Stimulated activated CD8-positive, alpha-beta memory T cell treated with anti-CD3 and anti-CD28 coated beads, Interleukin-12 subunit alpha, Interleukin-12 subunit beta, amount 100 ng/mL, for 4 hours (primary cell): ENCODE measurements at places on chromosomes 13 and 19.
A peak's percentile ranks its signal among the peaks of the same experiment; 100 is the strongest.

DNA sequence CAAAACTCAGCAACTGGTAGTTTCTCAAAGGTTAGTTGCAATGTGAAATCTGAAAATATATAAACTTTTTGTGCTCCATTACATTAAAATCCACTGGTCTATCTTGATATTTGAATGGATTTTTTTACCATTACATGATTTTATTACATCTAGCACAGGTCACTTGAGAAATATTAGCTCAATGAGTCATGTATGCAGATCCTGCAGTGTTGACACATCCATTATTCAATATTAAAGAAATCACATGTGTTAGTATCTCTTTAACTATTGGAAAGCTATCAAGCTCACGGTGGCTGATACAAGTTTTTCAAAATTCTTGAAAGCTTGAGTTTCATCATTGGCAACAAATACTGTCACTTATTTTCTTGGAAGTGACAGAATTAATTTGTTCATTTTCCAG is 373.9 kb upstream of the TSHZ3 start:
- no peak for DNase-seq

DNA sequence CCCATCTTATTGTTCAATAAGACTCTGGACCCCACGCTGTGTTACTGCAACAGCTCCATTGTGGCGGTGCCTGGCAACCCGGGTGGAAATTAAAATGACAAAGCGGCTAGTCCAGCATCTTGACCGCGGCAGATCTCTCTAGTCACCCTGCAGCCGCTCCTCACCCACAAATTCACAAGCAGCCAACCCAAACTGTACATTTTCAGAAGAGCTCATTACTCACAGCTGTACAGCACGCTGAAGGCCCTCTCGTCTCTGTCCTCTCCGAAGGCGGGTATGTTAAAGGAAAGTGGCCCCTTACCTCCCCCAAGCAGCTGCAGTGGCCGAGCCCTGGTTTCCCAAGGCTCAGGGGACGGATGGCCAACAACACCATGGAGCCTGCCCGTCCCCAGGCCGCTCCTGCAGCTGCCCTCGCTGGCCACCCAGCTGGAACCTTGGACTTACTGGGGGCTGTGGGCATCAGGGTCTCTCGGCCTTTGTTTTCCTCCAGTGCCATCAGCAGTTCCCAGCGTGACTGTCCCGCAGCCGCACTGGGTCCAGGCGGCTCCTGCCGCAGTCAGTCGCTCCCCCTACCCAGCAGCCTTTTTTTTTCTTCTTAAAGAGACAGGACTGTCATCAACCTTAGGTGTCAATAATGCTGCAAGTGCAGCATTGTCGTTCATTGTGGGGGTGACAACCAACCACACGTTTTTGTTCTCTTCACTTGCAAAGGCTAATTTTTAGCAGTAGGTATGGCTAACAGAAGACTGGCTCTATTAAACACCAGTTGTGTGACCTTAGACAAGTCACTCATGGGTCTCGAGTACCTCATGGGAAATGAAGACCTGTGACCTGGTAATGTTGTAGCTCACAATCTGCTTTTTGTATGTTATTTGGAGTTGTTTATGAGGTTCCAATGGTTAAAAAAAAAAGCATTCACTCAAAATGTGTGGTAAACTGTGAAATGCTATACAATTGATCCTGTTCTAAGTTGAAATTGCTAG is at the start of gene SACS:
SACS (minus strand) TSS at position 532 of the 983 bp plus-strand sequence. CDS start 22,463 bp downstream, outside the sequence.
- DNase-seq = no peak

DNA sequence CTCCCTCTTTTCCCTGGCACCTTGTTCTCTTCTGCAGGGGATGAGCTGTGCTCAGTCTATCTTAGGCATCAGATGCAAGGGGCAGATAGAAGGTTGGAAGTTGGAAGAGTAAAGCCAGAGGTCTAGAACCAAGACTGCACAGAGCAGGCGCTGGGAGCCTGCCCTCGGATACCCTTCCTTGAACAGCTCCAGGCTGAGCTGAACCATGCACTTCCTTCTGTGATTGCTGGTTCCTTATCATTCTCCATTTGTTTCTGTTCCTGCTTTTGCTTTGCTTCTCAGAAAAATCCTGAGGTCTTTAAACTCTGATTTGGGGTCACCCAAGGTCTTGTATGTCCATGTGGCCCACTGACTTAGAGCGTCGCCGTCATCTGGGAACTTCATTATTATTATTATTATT is 36.3 kb downstream of the ARHGEF18 start:
- DNase-seq = no peak

GRCh38 chr13:113041293-113041690 is 64.3 kb upstream of the F7 start:
- no peak for DNase-seq

DNA sequence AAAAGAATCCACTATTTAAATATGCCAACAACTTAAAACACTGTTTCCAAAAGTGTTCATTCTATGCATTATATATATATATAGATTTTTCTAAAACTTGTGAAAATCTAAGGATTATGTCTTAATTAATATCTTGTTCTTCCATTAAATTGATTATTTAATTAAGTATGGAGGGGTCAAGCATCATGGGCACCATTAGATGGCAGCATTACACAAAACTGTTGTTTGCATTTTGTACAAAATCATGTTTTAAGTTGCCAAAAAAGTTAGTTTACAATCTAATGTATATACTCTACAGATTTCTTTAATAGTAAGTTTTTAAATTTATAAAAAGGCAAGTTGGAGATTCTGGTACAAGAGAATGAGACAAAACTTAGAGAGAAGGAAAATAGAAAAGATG is 213.2 kb upstream of the EDNRB start:
- no peak for DNase-seq

DNA sequence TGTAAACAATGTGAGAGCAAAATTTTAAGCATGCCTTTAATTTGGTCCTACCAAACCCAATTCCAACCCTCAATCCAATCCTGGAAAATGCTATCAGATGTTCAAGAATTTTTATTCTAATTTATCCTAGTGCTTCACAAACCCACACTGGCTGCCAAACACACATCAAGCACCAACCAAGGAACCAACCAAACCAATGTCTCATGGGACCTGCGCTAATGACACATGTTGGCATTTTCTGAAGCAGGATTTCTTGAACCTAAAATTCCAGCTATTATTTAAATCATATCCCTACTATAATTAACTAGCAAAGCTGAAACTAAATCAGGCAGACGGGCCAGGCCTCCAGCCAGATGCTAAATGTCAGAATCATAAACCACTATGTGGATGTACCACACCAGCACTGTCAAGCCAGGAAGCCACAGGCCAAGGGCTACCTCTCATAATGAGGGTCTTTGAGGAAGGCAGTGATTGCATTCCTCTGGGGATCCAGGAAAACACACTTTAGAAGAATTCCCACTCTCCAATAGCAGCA is 5.8 kb downstream of the LATS2 start:
- DNase-seq = no peak

DNA sequence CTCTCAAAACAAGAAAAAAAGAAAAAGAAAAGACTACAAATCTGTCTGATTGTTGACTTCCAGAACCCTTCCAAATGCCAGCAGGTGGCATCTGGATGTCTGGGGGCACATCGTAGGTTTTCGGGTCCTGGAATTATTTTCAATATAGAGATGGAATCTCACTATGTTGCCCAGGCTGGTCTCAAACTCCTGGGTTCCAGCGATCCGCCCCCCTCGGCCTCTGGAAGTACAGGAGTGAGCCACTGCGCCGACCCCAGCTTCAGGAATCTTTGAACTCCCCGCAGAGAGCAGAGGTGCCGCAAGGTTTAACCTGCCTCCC is 567 bp upstream of the B3GNT3 start:
- DNase-seq = no peak

DNA sequence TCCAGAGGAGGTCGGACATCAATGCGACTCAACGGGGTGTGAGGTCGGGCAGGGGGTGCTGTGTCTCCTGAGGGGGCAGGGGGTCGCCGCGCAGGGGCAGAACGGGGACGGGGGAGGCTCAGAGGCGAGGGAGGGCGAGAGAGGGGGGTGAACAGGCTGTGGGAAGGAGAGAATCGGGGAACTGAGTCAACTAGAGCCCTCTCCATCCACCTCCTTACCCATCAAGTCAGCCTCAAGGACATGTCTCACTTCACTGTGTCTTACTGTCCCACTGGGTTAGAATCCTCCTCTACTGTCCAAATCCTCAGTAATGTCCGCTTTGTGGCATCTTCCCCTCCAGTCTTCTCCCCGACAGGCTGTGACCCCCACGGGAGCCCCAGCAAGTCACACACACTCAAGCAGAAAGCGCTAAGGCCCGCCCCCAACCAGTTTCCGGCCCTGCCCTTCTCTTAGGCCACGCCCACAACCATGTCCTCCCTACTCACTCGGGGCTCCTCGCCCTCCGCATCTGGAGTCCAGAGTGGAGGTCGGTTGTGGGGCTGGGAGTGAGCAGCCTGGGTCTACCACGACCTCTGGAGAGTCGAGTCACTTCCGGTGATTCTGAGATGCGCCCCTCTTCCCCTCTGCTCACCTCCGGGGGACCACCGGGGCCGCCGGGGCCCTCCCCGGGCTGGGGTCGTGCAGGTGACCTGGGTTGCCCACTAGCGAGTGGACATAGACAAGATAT is 9.3 kb downstream of the PLEKHA4 start:
- peak; percentile 64 for DNase-seq

DNA sequence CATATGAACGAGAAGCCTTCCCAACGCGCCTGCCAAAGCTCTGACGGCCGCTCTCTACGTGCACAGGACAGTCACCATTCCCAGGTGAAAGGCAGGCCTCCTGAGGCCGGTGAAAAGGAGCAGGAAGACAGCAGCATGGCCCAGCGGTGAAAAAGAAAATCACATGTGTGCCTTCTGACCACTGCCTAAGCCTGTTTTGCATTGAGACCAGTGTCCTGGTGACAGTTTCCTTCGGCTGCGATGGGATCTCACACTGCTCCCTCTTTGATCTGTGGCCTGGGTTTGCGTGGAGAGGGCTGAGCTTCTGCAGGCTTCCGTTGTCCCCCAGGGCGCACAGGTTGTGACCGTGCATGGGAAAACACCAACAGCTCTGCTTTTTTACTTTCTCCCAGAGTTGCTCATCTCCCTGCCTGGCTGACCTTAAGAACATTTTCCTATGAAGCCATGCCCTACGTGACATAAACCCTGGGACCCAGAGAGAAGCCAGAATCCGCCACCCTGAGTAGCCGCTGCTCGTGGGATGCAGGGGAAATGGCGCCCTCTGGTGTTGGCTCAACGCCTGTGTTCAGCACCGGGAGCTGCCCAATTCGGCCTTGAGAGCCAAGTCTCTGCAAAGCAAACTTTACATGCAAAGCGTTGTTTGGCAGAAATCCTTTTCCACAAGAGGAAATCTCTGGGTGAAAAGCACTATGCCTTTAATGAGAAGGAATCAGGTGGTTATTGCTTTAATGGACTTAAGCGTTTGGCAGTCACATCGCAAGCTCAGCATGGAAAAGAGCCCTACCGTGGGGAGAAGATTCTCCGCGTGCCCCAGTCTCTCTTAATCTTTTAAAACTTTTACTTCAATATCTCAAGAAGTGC is 112.2 kb upstream of the GPR12 start:
- DNase-seq = no peak

DNA sequence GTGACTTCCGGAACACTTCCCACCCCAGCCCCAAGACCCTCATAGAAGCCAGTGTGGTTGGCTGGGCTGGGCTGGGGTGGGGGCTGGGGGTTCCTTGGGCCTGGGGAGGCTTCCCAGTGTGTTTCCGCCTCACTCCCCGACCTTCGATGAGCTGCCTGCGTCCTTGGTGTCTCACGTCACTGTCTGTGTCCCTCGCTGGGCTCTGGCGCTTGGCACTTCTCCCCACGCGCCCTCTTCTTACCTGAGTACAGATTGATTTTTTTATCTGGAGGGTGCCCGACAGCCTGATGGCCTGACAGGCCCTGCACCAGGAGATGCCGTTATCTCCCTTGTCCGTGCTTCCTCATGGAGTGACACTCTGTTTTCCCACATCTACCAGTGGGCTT is 7.6 kb upstream of the GRIN3B start:
- no peak for DNase-seq

- no peak for DNase-seq
Observed at GRCh38 chr13:46126056-46126455, 21.2 kb upstream of the CPB2 start.

- peak; percentile 82 for DNase-seq
Observed at GRCh38 chr19:53868892-53869804, 1.5 kb downstream of the MYADM start.

GRCh38 chr19:5308451-5309437 is 31.9 kb downstream of the PTPRS start:
- no peak for DNase-seq

DNA sequence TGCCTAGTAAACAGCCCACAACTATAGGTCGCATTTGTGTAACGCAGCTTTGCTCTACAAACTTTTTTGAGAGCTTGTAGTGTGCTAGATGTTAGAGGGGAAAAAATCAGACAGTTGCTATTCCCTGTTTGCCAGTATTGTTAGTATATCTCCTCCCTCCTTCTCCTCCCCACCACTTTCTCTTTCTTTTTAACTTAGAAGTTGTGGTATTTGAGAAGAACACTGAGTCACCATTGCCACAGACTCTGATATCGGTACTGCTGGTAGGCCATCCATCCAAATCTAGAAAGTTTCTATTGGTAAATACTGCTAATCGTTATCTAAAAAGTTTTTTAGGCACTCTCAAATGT is 666 bp downstream of the POMP start:
- DNase-seq = no peak

DNA sequence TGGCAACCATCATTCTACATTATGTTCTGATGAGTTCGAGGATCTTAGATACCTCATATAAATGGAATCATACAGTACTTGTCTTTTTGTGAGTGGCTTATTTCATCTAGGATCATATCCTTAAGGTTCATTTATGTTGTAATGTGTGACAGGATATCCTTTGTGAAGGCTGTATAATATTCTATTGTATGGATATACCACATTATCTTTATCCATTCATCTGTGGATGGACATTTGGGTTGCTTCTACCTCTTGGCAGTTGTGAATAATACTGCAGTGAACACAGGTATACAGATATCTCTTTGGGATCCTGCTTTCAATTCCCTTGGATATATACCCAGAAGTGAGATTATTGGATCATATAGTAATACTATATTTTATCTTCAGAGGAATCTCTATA is 33.2 kb upstream of the RFC3 start:
- no peak for DNase-seq

- no peak for DNase-seq
Observed at GRCh38 chr19:15628236-15629002, 12.3 kb upstream of the CYP4F3 start.
